ENCODE measurements at places on chromosomes 12 and 14.

DNA sequence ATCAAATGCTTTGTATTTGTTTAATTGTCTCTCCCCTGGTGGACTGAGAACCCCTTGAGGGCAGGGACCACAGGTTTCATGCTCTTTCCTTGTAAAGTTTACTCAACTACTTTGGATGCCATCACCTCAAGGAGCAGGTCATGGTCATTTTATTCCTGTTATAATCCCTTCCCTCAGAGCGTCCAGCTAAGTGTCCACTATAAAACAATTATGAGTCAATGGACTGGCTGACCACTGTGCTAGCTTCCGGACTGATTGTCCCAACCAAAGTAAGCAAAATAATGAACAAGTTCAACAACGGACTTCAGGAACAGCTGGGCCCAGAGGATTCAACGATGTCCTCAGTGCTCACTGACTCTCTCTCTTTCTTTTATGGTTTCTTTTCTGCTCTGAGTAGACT is 18.2 kb downstream of the AK7 start:
- DNase-seq = no peak

- no peak for DNase-seq
Measured at GRCh38 chr14:86675059-86675458, 1145.1 kb downstream of the FLRT2 start.

- DNase-seq = no peak
Measured at GRCh38 chr14:94474581-94475031, 1.4 kb downstream of the SERPINA9 start.

- no peak for DNase-seq
Measured at GRCh38 chr14:92421751-92422150, 91.8 kb upstream of the RIN3 start.

GRCh38 chr14:23095196-23096108 is at the start of gene C14orf119:
Gene C14orf119, plus strand, starts transcription at chr14:23095505. Its CDS starts 2,154 bp downstream, at chr14:23097659.
- DNase-seq = peak; percentile 98

GRCh38 chr14:37591311-37591940 is 3.6 kb downstream of the FOXA1 start:
- DNase-seq = no peak

- DNase-seq = no peak
Measured at GRCh38 chr12:49885663-49886461, 17.8 kb downstream of the FAIM2 start.

- DNase-seq = peak; percentile 49
Measured at GRCh38 chr12:65765436-65765813, 58.9 kb upstream of the HMGA2 start.

DNA sequence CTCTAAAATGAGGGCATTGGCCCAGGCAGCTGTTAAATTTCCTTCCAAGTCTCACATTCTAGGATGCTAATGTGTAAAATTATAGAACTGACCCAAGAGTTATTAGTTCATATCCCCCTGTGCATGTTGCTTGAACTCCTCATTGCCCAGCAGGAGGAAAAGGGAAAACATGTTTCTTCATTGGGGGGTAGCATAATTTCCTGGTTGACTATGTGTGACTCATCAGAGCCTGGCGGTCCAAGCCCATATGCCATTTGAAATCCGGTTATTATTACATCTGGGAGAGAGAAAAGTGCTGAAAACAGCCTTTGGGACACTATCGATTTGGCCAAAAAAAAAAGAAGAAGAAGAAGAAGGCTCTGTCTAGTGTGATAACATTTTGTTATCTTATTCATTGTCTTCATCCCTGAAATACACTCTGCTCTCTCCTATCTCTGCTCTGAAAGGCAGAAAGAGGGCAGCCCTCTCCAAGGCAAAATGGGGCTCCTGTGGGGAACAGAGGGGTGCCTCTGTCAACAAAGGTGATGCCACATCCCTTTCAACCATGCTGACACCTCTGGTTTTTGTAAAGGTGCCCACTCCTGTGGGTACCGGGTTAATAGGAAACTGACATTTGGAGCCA is 114.2 kb downstream of the DAD1 start:
- DNase-seq = peak; percentile 39

DNA sequence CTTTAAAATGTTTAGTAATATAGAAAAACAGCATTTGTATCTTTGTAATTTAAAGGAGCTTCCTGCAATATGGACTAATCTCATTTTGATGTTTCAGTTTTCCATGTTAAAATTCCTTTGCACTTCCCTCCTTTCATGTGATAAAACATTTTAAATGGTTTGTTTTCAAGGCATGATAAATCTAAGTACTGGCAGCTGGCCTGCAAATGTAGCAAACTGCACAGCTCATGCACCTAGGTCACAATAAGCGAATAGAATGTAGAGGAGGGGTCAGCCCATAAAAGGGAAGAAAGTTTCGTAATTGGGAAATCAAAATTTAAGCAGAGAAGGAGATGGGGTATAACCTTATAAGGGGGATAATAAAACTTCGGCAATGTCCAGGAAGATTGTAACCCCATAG is 80.0 kb upstream of the KCNH3 start:
- no peak for DNase-seq

DNA sequence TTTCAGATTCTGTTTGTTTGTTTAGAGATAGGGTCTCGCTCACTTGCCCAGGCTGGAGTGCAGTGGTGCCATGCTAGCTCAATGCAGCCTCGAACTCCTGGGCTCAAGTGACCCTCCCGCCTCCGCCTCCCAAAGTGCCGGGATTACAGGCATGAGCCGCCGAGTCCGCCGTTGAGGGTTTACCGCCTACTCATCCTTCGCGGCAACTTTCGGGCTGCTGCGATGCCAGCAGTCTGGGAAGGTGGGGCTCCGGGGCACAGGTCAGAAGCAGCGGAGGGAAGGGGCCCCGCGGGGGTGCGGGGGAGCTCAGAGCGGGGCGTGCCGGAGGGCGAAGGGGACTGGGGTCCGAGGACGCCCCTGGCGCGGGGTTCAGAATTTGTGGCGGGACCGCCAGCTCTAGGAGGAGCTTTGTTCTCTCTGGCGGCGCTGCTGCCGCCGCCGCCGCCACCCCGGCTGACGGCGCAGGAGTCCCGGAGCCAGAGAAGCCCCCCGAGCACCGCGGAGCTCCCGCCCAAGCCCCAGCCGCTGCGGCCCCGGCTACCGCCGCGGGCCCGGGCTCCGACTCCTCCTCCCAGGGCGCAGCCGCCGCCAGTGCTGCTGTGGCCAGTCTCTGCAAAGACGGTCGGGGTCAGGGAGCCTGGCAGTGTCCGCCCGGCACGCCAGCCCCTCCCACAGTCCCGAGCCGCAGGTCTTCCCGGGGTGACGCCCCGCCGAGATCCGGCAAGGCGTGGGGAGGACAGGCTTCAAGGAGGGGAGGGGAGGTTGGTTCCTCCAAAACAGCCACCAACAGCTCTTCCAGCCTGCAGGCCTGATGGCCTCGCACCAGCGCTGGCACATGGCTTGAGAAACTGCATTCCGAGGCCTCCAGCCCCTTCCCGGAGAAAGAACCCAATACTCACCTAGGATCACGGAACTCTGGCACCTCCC is 10.9 kb upstream of the KRT77 start:
- DNase-seq = peak; percentile 31

- peak; percentile 51 for DNase-seq
Measured at GRCh38 chr12:131929581-131930456, 743 bp downstream of the PUS1 start.

DNA sequence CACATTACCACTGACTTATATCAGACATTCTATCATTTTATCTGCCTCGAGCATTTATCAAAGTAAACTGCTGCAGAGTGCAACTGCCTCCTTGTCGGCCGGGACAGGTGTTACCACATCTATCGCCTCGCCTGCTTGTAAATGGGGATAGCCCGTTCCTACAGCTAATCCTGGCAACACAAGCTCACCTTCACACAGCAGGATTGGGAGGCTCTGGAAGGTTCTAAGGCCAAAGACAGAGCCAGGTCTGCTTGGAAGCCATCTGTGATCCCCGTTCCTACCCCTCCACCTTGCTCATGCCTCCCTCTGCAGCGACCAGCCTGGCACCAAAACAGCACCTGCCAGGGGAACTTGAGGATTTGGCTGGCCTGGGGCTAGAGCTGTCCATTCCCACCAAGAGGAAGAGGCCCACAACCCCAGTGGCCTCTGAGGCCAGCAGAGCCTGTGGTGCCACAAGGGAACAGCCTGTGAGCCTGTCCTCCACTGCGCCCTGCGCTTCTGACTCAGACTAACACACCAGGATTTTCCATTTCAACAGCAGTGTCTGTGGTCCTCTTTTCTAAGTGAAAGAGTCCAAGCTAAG is 114.8 kb upstream of the DIO3 start:
- no peak for DNase-seq

GRCh38 chr14:23130871-23131270 is 11.8 kb upstream of the CEBPE start:
- no peak for DNase-seq

DNA sequence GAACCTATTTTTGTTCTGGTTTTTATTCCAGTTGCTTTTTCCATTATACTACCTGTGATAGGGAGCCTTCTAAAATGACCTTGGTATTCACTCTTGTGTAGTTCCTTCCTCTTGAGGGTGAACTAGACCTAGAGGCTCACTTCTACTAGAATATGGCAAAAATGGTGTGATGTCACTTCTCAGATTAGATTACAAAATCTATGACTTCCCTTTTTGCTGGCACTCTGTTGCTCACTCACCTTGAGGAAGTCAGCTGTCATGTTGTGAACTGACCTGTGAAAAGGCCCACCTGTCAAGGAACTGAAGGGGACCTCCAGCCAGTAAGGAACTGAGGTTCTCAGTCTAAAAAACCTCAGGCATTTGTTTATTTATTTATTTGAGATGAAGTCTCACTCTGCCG is 5.7 kb downstream of the MIPOL1 start:
- DNase-seq = no peak

GRCh38 chr12:104115587-104115975 is 22.4 kb downstream of the NFYB start:
- peak; percentile 14 for DNase-seq

DNA sequence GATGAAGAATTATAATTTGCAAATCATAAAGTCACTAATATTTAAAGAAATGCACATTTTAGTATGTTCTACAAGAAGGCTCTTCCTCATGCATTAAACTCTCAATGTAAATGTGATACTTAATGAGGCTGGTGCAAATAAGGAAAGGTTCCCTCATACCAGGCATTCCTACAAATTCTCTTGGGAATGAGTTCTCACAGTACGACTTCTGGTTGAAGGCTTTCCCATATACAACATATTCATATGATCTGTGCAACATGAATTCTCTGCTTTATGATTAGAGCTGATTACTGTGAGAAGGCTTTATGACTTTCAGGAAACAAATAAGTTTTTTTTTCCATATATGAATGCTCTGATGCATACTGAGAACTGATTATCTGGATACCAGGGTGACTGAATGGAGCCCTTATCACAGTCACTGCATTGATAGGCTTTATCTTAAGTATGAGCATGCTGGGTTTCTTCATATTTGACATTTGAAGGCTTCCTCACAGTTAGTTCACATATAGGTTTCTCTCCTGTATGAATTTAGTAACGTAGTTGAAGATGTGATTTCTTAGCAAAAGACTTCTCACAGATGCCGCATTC is 293.9 kb downstream of the RAD51B start:
- DNase-seq = no peak

- DNase-seq = no peak
Measured at GRCh38 chr12:1906579-1906978, 11.9 kb downstream of the CACNA2D4 start.

- no peak for DNase-seq
Measured at GRCh38 chr12:56581418-56582145, 48.5 kb downstream of the BAZ2A start.

- DNase-seq = peak; percentile 18
Measured at GRCh38 chr12:9651265-9651729, 18.2 kb upstream of the CLEC2D start.

DNA sequence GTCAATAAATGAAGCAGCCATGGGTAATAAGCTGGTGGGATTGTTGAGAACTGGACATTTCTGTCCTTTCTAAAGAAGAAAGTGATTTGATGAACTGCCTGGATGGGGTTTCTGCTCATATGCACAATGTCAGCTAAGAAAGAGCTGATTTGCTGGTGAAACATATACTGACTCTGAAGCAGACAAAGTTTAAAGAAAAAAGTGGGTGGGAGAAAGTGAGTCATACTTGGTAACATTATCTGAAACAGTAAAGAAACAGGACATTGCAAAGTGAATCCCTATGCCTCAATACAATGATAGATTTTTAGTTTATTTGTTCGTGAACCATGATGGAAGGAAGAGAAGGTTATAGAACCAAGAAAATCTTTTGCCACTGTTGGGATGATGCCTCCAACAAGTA is 95.6 kb upstream of the DNM1L start:
- DNase-seq = no peak

DNA sequence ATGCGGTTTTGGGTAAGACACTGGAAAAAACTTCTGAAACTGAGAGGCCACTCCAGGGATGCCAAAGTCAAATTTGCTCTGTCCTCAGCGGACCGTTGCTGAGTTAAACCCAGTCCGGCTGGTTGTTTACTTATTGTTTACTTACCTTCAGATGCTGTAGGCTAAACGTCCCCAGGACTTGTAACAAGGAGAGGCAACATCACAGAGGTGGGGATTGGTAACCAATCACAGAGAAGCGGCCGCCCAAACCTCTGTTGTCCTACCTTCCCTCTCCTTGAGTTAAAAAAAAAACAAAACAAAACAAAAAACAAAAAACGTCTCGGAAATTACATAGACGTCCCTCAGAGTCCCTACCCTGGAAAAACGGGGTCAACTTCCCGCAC is 380 bp downstream of the ANO2 start:
- peak; percentile 19 for DNase-seq

DNA sequence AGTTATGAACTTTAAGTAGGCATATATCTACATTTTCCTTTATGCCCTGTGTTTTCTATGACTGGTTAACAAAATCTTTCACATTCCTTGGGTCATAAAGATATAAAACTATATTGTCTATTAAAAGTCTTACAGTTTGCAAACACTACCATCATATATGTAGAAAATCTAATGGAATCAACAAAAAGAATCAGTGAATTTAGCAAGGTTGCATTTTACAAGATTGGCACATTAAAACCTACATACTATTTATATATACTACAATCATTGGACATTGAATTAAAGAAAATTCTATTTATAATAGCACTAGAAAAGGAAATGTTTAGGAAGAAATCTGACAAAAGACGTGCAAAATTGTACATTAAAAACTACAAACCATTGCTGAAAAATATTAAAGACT is 173.3 kb upstream of the ABCD2 start:
- DNase-seq = no peak

GRCh38 chr14:102138535-102138934 is 1.2 kb upstream of the WDR20 start:
- no peak for DNase-seq

- no peak for DNase-seq
Measured at GRCh38 chr14:78653173-78653572, 483.0 kb downstream of the NRXN3 start.

- no peak for DNase-seq
Measured at GRCh38 chr12:47364261-47364660, 284.5 kb upstream of the AMIGO2 start.

GRCh38 chr12:578748-579419 is 84.4 kb downstream of the NINJ2 start:
- peak; percentile 7 for DNase-seq

GRCh38 chr14:50985859-50986331 is 41.6 kb upstream of the PYGL start:
- no peak for DNase-seq

All from AG20443 (cell line).